Fibroblast of lung (primary cell): ENCODE measurements at places on chromosomes 1 and 21. TPM values are rescaled to one million over a fixed set of nuclear protein-coding genes. Genes with fewer than 3 reads are reported as not detected.

CRYAA gene
- total RNA-seq = not detected in 2 replicates

DNA sequence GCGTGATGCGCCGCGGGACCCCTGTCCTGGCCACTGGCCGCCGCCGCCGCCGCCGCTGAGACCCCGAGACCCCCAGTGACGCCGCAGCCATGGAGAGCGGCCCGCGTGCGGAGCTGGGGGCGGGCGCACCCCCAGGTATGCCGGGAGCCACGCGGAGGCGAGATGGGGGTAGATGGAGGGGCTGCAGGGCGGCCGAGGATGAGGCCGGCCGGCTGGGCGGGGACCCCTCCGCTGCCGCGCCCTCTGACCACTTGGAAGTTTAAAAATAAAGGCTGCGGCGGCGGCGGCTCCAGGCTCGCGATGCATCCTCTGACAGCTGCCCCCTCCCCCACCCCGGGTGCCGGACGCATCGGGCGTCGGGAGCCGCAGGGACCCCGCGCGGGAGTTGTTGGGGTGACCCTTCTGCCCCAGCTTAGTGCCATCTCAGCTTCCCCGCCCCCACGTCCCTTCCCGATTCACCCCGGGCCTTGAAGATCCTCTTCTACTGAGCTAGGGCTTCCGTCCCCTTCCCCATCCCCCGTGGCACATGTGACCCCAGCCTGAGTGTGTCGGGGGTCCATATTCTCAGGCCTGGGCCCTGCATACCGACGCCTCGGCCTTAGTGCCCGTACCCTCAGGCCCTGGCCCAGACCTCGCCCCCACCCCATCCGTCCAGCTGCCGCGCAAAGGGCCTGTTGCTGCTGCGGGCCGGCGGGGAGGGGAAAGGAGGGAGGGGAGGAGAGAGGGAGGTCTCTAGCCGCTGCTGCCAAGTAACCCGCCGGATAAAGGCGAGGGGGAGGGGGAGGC is 562 bp downstream of the MAP7D1 start:
- peak; percentile 70 for DNase-seq

GRCh38 chr1:235947989-235948388 is 81.3 kb upstream of the LYST start:
- DNase-seq = peak; percentile 26

DNA sequence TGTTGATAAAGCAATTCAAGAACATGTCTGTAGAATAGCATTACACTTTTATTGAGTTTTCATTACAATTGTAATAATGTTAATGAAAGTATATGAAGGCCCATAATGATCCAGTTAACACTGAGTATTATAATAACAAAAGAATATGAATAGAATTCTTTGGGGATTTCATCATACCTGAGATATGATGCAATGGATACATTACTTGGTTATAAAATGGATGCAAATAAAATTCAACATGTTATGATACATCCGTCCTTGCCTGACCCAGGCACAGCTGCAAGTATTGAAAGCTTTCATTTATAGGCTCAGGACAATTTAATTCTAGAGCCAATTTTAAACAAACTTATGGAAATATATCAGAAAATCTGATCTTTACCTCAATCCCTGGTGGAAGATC is 8.2 kb upstream of the KCNA3 start:
- DNase-seq = no peak

SOX13 gene
- total RNA-seq = 1.5 and 2.0 TPM in 2 replicates
